Cardiac muscle cell (in vitro differentiated cells and primary cell): ENCODE measurements at places on chromosomes 12 and 14. TPM values are rescaled to one million over a fixed set of nuclear protein-coding genes. Genes with fewer than 3 reads are reported as not detected.
A peak's percentile ranks its signal among the peaks of the same experiment; 100 is the strongest.

GRCh38 chr14:63375769-63376168, 57.0 kb upstream of the GPHB5 start:
- DNase-seq, result no peak

FRMD6 gene
- total RNA-seq, result 18.2 and 24.7 TPM in 2 replicates

DNA sequence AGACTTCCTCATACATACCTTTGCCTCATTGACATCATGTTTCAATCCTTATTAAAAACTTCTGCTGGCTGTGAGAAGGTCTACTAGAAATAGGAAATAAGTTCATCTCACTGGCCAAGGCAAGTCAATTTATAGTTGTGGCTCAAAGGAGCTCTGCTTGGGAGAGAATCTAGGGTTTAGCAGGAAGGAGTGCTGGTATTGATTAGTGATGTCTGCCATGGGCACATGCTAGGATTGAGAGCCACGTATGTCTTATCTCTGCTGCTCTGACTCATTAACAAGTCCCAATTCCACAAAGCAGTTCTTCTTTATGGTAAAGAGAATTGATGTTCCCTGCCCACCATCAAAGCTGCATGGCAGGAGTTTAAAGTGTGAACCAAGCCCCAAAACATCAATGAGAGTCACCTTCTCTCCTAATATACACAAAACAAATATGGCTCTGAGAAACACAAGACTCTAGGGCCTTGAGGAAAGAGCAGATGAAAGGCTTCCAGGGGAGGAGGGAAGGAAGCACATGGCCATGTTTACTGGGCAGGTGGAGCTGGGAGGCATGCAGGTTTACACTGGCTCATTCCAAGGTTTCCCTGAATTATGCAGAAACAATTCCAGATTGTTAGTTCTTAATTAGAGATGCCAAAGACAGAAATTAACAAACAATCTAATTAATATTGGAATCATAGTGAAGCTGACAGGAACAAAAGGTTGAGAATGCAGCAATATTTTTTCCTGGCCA, 931.9 kb upstream of the TMEM132C start:
- no peak for DNase-seq

DNA sequence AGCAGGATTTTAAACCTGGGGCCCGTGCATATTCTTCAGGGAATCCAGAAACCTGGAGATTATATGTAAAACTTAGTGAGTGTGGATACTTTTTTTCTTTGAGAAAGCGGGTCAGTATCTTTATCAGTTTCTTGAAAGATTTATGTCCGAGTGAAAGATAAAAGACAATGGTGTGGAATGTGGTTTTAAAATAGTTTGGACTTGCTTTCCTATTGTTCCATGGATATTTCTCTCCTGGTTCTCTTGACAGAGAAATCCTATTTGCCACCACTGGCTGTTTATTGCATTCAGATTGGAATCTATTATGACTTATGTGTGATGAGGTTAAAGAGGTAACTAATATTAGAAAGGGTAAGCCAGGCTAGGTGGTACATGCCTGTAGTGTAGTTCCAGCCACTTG, 27.4 kb downstream of the KTN1 start:
- DNase-seq, result no peak

- DNase-seq, result peak; percentile 88
Observed at GRCh38 chr14:96100161-96101064, 61.3 kb downstream of the C14orf132 start.
